ENCODE measurements at places on chromosomes 5 and 9. TPM values are rescaled to one million over a fixed set of nuclear protein-coding genes. Genes with fewer than 3 reads are reported as not detected.

The IL4 gene
- not detected for total RNA-seq

The CYLC2 gene
- not detected for total RNA-seq

The PCDHB5 gene
- total RNA-seq: 3.1 TPM

The DOLPP1 gene
- 5.2 TPM for total RNA-seq

The LRRC19 gene
- total RNA-seq: not detected

The PDCD1LG2 gene
- total RNA-seq: 3.7 TPM

The CMBL gene
- total RNA-seq: 34.4 TPM

The HAPLN1 gene
- total RNA-seq: 1.6 TPM

The CYSRT1 gene
- total RNA-seq: not detected

The CTXN3 gene
- 1.0 TPM for total RNA-seq

All from skeletal muscle tissue (tissue), 5 donors.